ENCODE measurements at places on chromosomes 12 and 14.

GRCh38 chr12:55679691-55680090 is 28.0 kb downstream of the ITGA7 start:
- no peak for DNase-seq
- H3K27me3 ChIP-seq = no peaks in the 10 kb centered on the region
- H3K4me3 ChIP-seq = no peak overlapping the region
- no peak overlapping the region for H3K27ac ChIP-seq
- peaks cover 6% of the 10 kb centered on the region for H3K4me1 ChIP-seq

GRCh38 chr14:101490771-101491170 is 70.5 kb upstream of the DIO3 start:
- no peaks in the 10 kb centered on the region for H3K36me3 ChIP-seq
- DNase-seq = no peak
- no peak overlapping the region for H3K4me3 ChIP-seq
- no peaks in the 10 kb centered on the region for H3K27me3 ChIP-seq

- no peak overlapping the region for H3K27ac ChIP-seq
- no peak for DNase-seq
- H3K4me3 ChIP-seq = no peak overlapping the region
- H3K4me1 ChIP-seq = no peaks in the 10 kb centered on the region
Measured at GRCh38 chr12:78179346-78179745, 348.7 kb downstream of the NAV3 start.

DNA sequence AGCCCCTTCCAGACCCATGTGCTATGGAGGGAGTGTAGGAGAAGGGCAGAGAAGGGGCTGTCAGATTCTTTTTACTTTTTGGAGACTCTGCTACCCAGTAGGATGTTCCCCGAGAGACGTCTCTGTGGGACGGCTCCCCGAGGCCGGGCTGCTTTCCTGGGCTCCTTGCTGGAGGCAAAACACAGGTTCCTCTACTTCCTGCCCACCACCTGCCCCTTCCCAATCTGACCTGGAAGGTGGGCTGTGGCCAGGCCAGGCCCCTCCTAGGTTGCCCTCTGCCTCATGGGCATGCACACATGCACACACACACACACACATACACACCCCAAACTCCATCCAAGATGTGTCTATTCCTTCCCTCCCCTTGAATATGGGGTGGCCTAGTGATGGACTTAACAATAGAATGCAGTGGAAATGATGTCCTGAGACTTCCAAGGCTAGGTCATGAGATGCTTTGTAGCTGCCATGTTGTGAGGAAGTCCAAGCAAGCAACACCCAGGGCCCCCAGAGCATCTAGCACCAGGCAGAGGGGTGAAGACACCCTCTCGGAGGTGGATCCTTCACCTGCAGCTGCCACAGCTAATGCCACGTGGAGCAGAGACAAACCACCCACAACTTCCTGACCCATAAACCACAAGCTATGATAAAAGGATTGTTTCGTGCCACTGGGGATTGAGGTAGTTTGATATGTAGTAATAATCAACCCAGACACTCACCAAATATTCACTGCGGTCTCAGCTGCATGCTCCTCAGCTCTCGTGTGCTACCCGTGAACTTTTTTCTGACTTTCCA is 1.6 kb upstream of the ASB2 start:
- H3K27me3 ChIP-seq = no peaks in the 10 kb centered on the region
- peaks cover 12% of the 10 kb centered on the region for H3K4me1 ChIP-seq
- H3K4me3 ChIP-seq = no peak overlapping the region
- no peak for DNase-seq
- H3K36me3 ChIP-seq = no peaks in the 10 kb centered on the region

- no peaks in the 10 kb centered on the region for H3K27me3 ChIP-seq
- no peaks in the 10 kb centered on the region for H3K36me3 ChIP-seq
- H3K27ac ChIP-seq = no peak overlapping the region
- peaks cover 11% of the 10 kb centered on the region for H3K4me1 ChIP-seq
Measured at GRCh38 chr14:56122301-56122700, 4.1 kb downstream of the PELI2 start.

- no peaks in the 10 kb centered on the region for H3K27me3 ChIP-seq
- H3K27ac ChIP-seq = no peak overlapping the region
- no peak overlapping the region for H3K4me3 ChIP-seq
- no peaks in the 10 kb centered on the region for H3K36me3 ChIP-seq
- no peaks in the 10 kb centered on the region for H3K4me1 ChIP-seq
Measured at GRCh38 chr12:49942921-49943624, 7.5 kb upstream of the AQP2 start.

DNA sequence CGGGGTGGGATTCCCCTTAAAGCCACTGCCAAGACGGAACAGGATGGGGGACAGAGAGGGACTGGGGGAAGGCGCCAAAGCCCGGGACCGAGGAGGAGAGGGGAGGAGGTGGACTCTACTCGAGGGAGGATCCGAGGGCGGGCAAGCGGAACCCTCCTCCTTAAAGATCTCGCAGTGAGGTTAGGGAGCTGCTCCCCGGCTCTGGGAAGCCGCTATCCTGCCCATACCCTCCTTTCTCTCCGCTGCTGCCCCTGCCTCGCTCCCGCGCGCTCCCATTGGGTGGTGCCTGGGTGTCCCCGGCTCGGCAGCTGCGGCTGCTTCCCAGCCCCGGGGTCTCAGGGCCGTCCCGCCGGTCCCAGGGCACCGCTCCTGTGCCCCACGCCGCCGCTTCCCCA is 16.4 kb downstream of the KRT18 start:
- H3K27ac ChIP-seq = no peak overlapping the region
- H3K4me3 ChIP-seq = peak overlapping the region; percentile 39
- no peak for DNase-seq
- H3K4me1 ChIP-seq = no peaks in the 10 kb centered on the region

DNA sequence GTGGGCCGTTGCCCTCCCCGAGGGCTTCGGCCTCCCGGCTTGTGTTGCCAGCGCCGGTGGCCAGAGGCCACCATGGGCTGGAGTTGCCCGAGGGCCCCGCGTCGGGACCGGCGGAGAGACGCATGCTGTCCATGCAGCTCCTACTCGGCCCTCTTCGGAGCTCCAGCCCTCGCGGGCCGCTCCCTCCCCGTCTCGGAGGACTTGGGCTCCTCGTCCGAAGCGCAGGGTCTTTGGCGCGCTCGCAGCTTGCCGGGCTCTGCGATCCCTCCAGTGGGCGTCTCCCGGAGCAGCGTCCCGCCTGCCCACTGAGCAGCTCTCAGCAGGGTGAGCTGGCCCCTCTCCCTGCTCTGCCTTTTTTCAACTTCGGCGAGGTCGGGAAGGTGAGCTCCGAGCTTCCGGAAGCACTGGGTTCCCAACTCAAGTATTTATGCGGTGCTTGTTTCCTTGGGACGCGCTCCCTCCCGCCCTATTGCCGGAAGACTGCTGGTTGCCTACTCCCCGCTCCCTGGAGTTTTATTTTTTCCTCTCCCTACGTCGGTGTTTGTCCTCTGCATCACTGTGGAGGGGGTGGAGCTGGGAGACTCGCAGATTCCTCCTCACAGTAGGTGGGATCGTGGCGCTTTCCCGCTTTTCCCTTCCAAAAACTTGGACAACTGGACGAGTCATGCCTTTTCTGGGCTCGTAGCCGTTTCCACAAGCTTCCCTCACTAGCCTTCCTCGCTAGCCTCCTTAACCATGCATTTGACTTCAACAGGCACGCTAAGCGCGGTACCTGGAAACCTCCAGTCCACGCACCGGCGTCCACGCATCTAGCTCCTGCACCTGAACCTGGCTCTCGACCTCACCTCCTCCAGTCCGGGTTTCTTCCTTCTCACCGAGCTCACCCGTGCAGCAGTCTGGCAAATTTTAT is at the start of gene AVPR1A:
Gene AVPR1A (minus strand): TSS at position 489 of the 910 bp plus-strand sequence. CDS start 365 bp downstream, at position 124.
- H3K36me3 ChIP-seq = no peaks in the 10 kb centered on the region
- no peak within 1 kb of the TSS for H3K27ac ChIP-seq
- no peaks in the 10 kb centered on the region for H3K4me1 ChIP-seq

Measured in thoracic aorta (tissue), 2 donors.